T follicular helper cell (primary cell): ENCODE measurements at places on chromosomes 1 and 21.

- DNase-seq: no peak
Measured at GRCh38 chr1:114082304-114082630, 71.4 kb downstream of the SYT6 start.

DNA sequence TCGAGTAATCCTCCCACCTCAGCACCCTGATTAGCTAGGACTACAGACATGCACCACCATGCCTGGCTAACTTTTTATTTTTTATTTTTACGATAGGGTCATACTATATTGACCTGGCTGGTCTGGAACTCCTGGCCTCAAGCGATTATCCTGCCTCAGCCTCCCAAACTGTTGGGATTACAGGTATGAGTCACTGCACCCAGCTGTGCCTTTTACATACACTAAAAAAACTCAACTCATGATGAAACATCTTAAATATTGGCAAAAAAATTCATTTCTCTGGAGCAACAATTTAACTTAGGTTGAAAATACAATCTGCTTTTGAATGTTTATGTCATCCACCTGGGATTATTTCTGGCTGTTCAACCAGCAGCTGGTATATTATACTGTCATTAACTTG lies 598.3 kb upstream of the ZP4 start:
- no peak for DNase-seq

DNA sequence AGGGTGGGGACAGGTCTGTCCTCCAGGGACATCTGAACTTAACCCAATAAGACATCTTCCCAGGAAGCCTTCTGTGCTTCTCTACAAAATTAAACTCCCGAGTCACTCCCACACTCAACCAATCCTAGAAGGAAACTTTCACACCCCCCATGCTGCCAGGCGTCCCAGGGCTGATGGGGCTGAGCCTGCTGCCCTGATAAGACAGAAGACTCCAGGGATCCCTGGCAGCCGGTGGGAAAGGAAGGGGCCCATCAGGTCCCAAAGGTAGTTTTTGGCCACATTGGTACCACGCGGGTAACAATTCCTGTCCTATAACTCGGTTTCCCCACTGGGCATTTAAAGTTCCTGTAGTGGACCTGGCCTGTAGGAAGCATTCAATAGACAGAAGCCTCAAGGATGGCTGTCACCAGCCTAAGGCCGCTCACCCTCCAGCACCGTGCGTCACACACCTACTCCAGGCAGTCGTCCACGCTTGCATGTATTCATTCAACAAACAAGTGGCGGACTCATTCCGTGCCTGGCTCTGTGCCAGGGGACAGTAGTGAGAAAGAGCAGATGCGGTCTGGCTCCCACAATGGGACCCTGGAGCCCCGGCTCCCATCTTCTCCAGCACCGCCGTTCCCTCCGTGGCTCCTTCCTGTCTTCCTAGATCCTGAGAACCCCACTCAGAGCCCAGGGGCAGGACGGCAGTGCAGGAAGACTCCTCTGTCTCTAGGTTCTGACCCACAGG lies 465.2 kb downstream of the NPHP4 start:
- DNase-seq: no peak

DNA sequence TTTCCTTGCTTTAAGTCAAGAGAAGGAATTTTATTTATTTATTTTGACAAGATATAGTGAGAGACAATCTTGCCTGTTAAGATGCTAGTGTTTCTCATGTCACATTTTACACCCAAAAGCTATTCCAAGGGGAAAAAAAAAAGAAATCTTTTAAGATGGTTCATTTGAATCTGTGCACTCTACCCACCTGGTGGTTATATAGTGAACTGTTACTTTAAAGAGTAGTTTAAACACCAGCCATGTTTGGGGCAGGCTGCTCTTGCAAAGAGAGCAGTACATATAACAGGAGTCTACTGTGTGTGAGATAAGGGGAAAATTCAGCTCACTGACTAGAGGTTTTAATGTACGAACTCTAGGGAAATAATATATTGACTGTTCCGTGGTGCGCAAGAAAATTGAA lies 3.3 kb upstream of the ELAVL4 start:
- no peak for DNase-seq

DNA sequence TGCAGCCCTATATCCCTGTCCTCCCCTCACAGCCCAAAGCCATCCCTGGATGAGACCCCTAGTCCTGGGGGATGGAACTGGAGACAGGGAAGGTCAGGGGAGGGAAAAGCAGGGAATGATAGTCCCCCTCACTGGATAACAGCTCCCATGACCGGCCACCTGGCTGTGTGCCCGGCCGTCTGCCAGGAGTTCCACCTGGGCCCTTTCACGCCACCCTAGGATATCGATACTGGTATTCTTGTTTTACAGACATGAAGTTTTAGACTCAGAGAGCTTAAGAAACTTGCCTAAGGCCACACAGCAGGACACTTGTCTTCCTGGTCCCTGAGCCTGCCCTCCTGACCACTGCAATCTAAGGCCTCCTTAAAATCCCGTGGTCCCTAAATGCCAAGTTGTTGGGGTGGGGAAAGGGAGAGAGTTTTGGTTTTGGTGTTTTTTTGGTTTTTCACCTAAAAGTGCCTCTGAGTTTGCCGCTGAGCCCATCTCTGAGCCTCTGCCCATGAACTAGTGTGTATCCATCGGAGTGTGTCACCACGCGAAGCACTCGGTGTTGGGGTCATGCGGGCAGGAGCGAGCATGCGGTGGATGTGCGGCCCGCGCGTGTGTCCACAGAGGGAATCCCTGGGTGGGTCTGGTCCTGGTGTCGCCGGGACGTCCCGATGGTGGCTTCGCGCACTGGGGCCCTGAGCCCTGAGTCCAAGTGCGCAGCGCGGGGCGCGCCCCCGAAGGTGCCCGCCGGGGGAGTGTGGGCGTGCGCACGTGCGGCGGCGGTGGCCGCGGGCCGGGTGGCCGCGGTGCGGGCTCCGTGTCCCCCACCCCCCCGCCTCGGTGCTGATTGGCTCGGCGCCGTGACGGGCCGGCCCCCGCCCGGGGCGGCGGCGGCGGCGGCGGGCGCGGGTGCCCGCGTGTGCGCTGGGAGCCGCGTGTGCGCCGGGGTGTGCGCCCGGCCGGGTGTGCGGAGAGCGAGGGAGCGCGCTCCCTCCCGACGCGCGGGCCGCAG lies at the start of gene EPHA8:
TSS of gene EPHA8 (plus strand) at position 906 of the 1,000 bp plus-strand sequence. CDS start 147 bp downstream, outside the sequence.
- DNase-seq: no peak

DNA sequence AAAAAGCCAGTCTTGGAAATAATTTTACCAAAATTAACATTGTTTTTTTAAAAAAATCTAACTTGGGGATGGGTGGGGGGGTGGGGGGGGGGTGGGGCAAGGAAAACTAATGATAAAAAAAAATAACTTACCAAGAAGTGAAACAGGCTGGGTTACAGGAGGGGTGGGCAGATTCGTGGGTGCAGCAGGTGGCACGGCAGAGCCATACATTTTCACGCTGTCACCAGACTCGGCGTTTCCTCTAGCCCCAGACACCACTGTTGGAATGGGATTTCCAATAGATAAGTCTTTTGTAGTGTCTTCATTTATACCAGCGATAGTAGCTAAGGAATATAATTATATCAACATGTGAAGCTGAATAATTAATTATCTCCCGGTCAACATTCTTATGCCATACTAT lies 25.4 kb downstream of the SOD1 start:
- no peak for DNase-seq

- no peak for DNase-seq
Measured at GRCh38 chr1:210777914-210778313, 356.0 kb downstream of the KCNH1 start.

DNA sequence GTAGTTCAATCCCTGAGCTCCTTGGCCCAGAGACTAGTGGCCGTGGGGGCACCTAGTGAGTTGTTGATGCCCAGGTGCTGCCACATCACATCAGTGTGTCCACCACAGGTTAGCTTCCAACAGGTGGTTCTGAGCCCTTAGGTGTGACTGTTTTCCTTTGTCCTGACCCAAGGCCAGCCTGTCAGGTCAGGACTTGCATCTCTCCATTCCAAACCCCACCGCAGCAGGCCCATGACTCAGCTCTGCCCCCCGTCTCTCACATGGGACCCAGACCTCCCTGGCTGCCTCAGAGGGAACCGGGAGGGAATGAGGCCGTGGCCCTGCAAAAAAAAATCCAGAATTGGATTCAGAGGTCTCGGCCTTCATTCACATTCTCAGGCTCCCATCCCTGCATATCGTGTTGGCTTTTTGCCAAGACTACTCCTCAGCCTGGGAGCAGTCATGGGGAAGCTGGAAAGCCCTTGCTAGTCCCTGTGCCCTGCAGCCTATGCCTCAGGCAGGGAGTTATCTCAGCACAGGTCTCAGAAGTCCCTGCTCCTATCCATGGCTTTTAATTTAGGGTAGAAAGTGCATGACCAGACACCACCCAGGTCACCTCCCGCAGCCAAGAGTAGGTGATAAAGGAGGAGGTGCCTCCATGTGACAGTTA lies 7.2 kb downstream of the INAVA start:
- DNase-seq: no peak

- no peak for DNase-seq
Measured at GRCh38 chr1:59150577-59151386, 146.1 kb upstream of the FGGY start.

- DNase-seq: no peak
Measured at GRCh38 chr1:68204977-68205630, 27.2 kb downstream of the WLS start.

- DNase-seq: no peak
Measured at GRCh38 chr1:21752186-21752585, 30.8 kb downstream of the USP48 start.

GRCh38 chr1:52534928-52535764 lies 17.7 kb downstream of the TUT4 start:
- DNase-seq: no peak

DNA sequence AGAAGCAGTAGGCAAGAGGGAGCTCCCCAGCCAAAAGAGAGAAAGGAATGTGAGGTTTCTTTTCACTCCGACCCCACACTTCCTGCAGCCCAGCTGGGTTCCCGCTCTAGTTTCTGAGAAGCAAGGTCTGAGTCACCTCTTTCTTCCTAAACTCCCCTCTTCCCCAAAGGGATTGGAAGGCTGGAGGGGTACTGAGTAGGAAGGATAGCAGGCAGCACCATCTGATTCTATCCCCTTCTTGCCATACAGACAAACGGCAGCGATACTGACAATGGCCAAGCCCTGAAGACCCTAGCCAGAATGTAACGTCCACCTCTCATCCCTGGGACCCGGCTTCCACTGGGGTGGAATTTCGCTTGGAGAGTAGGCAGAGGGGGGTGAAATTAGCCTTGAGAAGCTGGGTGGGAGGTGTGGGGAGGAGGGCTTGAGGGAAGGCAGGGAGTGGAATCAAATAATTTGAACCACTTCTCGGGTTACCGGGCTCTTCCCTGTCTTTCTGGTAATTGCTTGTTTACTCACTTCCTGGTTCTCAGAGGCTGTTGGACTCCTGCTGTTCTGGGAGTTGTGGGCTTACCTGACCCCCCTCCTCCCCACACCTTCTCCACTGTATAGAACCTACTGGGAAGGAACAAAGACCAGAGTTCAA lies 13.2 kb downstream of the IER5 start:
- DNase-seq: no peak

- DNase-seq: no peak
Measured at GRCh38 chr1:212684521-212685090, 15.0 kb downstream of the BATF3 start.

- no peak for DNase-seq
Measured at GRCh38 chr21:45404730-45405270, at the start of gene COL18A1. Gene COL18A1 (plus strand): TSS chr21:45405165. CDS start chr21:45405231, 66 bp downstream.

- no peak for DNase-seq
Measured at GRCh38 chr1:56867491-56867890, 12.9 kb downstream of the C8A start.

DNA sequence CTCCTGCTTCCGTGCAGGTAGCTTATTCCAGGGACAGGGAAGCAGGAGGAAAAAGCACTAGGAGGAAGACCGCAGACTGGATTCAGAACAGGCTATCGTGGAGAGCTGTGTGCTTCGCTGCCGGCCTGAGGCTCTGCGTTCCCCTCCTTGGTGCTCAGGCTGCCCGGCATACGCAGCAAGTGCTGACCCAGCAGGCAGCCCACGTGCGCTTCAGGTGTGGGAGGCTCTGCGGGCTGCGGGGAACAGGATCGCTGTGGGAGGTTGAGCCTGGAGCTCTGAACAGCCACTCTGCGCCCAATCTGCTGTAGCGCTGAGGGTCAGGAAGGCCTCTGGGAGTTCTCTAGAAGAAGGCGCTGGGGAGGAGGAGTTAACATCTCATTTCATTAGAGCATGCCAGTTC lies 27.9 kb downstream of the DOP1B start:
- no peak for DNase-seq

DNA sequence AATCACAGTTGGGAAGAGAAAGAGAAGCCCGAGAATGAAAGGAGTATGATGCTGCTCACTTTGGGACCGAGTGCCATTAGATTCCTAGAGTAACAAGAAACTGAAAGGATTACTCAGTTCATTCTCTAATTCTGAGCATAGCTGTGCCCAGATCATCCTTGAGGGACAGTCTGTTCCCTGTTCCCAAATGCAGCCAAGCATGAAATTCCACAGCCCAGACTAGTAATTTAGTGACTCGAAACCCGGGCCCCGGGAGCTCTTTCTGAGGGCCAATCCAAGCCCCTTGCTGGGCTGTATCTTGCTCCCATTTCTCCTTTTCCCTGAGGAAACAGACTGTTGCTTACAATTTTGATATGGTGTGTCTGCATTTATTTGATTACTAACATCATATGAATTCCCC lies 30.0 kb upstream of the ETS2 start:
- no peak for DNase-seq

- no peak for DNase-seq
Measured at GRCh38 chr1:9233241-9233941, 1.2 kb upstream of the H6PD start.

DNA sequence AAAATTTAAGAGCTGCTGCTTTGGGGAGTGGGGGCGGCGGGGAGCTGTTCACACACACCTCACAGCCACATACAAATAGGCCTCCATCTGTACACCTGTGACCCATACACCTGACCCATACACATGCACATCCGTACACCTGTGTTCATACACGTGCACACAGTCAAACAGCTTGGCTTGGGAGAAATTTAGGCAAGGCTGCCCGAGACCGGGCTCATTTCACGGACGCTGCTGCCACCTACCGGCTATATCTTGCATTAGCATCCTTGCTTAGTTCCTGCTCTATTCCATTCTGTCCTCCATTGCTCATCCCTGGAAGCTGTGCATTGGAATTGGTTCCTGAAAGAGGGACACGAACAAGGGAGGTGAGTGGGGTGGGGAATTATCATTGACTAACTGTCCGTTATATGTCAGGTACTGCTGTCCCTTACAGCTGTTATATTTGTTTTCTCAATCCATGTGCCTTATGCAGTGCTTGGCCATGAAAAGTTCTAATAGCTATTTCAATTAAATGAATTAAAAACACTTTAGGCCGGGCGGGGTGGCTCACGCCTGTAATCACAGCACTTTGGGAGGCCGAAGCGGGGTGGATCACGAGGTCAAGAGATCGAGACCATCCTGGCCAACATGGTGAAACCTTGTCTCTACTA lies 37.1 kb upstream of the EPB41 start:
- peak; percentile 62 for DNase-seq

- no peak for DNase-seq
Measured at GRCh38 chr1:115181231-115181630, 91.9 kb upstream of the TSPAN2 start.
